ENCODE measurements at places on chromosomes 4 and X.

- no peak for DNase-seq
Observed at GRCh38 chrX:21933077-21933476, 7.4 kb upstream of the SMS start.

- no peak for DNase-seq
Observed at GRCh38 chrX:107556967-107557366, 71.3 kb upstream of the PRPS1 start.

GRCh38 chr4:53121264-53121865 lies 244.5 kb downstream of the SCFD2 start:
- DNase-seq = no peak

DNA sequence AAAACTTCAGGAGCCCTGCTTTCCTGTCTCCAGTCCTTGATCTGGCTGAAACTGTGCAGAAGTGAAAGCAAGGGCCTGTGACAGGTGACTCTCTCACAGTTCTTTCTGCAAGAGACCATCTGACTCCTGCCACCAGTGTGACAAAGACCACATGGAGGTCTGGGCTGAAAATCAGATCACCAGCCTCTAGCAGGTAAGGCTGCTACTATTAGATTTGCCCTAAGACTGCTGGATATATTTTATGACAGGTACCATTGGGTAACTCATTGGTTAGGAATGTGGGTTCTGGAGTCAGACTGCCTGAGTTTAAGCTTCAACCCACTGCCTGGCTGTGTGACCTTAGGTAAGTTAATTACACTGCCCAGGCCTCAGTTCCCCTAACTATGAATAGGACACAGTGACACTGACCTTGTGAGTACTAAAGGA lies 163.3 kb upstream of the SLC7A11 start:
- no peak for DNase-seq

GRCh38 chr4:82747686-82748575 lies 50.7 kb downstream of the SCD5 start:
- no peak for DNase-seq

- peak; percentile 36 for DNase-seq
Observed at GRCh38 chrX:96449896-96450295, 234.7 kb upstream of the DIAPH2 start.

DNA sequence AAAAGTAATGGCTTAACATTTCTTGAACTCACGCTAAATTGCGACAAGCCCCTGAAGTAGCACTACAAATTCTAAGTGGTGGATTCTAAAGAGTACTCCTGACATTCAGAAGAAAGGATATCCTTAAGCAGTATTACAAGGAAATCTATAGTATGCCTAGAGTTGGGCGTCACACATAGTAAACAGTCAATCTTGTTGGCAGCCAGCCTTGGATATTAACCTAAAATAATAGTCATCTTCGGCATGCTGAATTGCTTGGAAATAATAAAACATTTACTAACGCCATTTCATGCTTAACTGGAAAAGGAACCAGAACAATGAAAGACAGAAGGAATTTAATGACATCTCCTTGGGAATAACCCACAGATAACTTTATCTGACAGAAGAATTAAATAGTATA lies 18.6 kb downstream of the ATP8A1 start:
- no peak for DNase-seq

DNA sequence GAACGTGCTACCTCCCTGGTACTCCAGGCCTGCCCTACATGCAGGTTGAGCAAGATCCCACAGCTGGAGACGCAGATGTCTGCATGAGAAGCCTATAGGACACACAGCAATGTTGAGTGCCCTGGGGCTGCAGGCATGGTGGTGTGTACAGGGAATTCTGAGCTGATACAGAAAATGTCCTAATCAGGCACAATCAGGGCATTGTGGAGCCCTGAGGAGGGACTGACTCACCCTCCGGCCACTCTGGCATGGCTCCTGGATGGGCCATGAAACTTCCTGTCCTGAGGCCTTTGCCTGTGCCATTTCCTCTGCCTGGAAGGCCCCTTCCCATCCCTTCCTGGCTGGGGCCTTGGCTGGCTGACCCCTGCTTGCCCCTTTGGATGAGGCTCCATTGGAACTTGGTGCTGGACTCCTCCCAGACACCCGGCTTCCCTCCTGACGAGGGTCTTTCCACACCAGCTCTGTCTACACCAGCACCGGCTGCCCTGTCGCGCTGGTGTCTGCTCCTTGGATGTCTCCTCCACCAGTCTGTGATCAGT lies 16.7 kb upstream of the AFAP1 start:
- DNase-seq = peak; percentile 35

GRCh38 chr4:8015512-8015911 lies 75.9 kb upstream of the AFAP1 start:
- no peak for DNase-seq

DNA sequence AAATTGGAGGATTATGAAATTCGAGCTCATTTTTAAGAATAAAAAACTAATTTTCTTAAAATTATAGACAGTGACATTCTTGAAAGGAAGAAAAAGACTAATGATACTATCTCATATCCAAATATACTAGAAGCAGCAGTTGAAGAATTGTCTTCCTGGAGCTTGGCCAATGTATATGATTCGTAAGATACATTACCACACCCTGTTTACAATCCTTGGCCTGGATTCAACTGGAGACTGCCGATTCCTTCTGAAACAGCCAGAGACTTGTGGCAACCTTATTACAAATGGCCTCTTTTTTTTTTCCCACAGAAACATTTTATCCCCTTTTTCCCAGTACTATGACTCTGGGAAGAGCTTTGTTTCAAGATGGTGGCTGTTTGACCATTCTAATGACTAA lies 571.2 kb upstream of the FAT1 start:
- DNase-seq = peak; percentile 58

DNA sequence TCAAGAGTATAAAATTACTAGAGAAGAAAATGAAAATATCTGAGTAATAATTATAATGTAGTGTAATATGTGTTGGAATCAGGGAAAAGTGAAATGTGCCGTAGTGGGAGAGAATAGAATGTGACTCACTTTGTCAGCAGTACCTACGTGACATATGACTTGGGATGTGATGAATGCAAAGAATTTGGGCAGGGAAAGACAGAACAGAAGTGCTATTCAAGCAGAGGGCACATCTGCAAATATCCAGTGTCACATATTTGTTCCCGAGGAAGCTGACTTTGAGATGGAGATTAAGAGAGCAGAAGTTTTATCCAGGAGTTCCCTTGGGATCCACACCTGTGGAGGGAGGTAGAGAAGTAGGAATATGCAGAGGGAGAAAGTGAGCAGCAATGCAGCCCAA lies 69.3 kb upstream of the HS3ST1 start:
- DNase-seq = peak; percentile 61

GRCh38 chr4:181264893-181265292 lies 978.3 kb upstream of the TENM3 start:
- no peak for DNase-seq

All from LHCN-M2 (cell line).